ENCODE measurements at places on chromosomes 13 and 19.
A peak's percentile ranks its signal among the peaks of the same experiment; 100 is the strongest.

- DNase-seq: no peak
Measured at GRCh38 chr13:91115776-91116175, 231.7 kb upstream of the MIR17HG start.

- no peak for DNase-seq
Measured at GRCh38 chr13:99803141-99803540, 168.4 kb downstream of the ZIC5 start.

- DNase-seq: no peak
Measured at GRCh38 chr19:18157465-18158063, 4.6 kb downstream of the PIK3R2 start.

GRCh38 chr13:21074546-21074945, 13.2 kb upstream of the LATS2 start:
- no peak for DNase-seq

DNA sequence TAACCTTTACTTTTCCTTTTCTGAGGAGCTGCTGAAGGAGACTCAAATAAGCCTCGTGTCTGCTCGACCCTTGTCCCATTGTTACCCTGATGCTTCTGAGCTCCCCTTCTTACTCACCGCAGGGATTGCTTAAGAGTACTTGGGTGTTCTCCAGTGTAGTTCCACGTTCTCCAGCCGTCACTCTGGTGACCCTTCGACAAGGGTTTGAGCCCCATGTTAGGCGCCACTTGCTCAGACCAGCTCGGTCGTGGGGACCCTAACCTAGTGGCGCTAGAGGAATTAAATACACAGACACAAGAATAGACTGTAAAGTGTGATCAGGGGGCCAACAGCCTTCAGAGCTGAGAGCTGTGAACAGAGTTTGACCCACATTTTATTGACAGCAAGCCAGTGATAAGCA, 10.3 kb downstream of the ZNF480 start:
- DNase-seq: no peak

DNA sequence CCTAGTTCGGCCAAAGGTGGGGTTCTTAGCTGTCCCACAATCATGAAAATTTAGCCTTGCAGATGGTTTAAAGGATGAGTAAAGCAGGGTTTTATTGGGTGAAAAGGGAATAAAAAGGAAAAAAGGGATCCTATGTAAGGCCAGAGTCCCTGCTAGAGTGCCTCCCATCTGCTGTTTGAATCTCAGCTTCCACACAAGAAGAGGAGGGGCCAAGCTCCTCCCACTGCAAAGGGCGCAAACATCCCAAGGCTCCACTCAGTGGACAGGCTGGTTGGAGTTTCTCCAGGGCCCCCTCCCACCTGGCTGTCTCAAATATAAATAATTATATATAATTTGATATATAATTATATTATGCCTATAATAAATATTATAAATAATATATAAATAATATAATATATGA, 1272.1 kb upstream of the PCDH20 start:
- DNase-seq: no peak

DNA sequence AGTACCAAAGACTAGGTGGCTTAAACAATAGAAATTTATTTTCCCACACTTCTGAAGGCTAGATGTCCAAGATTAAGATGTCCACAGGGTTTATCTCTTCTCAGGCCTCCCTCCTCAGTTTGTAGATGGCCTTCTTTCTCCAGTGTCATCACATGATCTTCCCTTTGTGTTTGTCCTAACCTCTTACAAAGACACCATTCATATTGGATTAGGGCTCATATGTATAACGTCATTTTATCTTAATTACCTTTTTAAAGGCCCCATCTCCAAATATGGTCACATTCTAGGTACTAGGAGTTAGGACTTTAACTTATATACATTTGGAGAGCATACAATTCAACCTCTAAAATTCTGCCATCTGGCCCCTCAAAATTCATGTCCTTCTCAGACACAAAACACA, 34.3 kb downstream of the N4BP2L2 start:
- no peak for DNase-seq

- no peak for DNase-seq
Measured at GRCh38 chr19:31261019-31261602, 88.1 kb downstream of the TSHZ3 start.

GRCh38 chr19:36265064-36265463, 50.2 kb downstream of the ZNF146 start:
- DNase-seq: no peak

GRCh38 chr13:25167382-25168174, 4.5 kb downstream of the AMER2 start:
- DNase-seq: no peak

DNA sequence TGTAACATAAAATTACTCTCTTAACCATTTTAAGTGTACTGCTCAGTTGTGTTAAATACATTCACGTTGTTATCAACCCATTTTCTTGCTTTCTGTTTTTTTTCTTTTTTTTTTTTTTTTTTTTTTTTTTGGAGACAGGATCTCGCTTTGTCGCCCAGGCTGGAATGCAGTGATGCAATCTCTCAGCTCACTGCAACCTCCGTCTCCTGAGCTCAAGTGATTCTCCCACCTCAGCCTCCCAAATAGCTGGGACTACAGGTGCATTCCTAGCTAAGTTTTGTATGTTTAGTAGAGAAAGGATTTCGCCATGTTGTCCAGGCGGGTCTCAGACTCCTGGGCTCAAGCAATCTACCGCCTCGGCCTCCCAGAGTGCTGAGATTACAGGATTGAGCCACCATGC, 42.5 kb upstream of the C13orf42 start:
- no peak for DNase-seq

- no peak for DNase-seq
Measured at GRCh38 chr13:23703246-23703860, 133.1 kb downstream of the TNFRSF19 start.

DNA sequence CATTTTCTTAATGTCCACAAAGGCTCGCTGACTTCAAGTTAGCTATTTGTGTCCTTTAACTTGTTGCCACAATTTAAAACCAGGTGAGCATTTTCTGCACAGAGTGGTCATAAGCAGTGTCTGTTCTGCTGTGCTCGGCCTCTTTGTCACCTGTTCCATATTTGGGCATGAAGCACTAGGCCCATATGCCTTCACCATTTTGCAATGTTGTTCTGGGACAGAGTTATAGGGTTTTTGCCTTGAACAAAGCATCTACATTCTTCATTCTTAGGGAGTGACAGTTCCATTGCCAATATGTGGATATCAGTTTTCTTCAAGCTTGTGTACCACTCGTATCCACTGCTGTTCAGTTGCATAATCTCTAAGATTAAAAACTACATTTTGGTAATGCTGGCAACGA, 56.1 kb downstream of the LRCH1 start:
- DNase-seq: no peak

GRCh38 chr13:43880926-43881325, 1.2 kb downstream of the LACC1 start:
- no peak for DNase-seq

DNA sequence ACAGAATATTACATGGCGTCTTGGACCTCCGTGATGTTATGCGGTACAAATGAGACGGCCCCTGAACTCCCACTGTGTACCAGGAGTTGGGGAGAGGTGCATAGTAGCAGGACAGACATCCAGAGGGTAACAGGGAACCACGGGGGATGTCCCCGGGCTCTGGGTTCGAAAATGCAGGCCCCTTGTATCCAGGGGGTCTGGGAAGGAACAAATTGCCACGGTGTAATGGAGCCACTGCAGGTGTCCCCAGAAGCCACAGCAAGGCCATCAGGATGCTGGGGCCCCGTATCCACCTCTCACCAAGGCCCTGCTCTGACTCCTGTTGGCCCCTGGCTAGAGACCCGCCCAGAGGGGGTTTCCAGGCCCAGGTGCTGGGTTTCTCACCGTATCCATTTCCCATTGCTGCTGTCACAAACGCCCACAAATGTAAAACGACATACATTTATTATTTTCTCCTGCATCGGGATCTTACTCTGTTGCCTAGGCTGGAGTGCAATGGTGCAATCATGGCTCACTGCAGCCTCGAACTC, 77.8 kb downstream of the INSR start:
- DNase-seq: no peak

GRCh38 chr19:45037393-45038169, 1.3 kb upstream of the CLASRP start:
- no peak for DNase-seq

DNA sequence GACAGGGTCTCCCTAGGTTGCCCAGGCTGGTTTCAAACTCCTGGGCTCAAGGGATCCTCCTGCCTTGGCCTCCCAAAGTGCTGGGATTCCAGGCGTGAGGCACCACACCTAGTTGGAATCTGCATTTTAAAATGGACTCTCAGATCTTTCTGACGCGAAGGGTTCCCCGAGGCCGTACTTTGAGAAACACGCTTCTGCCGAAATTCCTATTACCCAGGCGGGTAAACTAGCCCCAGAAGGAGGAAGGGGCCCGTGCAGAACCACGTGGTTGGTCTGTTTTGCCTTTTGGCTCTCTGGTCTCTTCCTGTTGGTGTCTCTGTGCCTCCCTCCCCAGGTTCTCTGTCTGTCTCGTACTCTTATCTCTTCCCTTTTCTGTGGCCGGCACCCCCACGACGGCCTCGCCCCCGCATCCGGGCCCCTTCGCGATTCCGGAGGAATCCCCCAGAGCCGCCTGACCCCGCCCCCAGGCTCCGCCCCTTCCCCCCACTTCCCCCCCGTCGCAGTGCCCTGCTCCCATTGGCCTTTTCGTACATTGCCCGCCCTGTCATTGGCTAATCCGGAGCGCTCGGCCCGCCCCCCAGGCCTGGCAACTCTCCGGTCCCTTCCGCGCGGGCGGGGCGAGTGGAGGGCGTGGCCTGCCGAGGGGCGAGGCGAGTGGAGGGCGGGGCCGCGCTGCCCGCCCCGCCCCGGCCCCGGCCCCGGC, at the start of gene TNFAIP8L1:
TNFAIP8L1 (plus strand) TSS at position 689 of the 703 bp plus-strand sequence. CDS start 12,354 bp downstream, outside the sequence.
- peak; percentile 99 for DNase-seq

- no peak for DNase-seq
Measured at GRCh38 chr19:31629579-31630363, 280.5 kb upstream of the TSHZ3 start.

DNA sequence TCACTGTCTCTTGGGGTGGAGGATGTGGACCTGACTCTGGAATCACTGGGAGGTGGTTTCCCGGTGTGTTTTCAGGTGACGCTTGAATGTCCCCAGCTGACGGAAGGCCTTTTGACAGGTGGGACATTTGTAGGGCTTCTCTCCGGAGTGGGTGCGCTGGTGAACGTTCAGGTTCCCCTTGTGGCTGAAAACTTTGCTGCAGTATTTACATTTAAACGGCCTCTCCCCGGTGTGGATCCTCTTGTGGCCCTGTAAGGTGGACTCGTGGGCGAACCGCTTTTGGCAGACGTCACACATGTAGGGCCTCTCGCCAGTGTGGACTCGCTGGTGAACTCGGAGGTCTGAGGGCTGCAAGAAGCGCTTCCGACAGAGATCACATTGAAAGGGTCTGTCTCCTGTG, 7.8 kb downstream of the ZSCAN5B start:
- no peak for DNase-seq

DNA sequence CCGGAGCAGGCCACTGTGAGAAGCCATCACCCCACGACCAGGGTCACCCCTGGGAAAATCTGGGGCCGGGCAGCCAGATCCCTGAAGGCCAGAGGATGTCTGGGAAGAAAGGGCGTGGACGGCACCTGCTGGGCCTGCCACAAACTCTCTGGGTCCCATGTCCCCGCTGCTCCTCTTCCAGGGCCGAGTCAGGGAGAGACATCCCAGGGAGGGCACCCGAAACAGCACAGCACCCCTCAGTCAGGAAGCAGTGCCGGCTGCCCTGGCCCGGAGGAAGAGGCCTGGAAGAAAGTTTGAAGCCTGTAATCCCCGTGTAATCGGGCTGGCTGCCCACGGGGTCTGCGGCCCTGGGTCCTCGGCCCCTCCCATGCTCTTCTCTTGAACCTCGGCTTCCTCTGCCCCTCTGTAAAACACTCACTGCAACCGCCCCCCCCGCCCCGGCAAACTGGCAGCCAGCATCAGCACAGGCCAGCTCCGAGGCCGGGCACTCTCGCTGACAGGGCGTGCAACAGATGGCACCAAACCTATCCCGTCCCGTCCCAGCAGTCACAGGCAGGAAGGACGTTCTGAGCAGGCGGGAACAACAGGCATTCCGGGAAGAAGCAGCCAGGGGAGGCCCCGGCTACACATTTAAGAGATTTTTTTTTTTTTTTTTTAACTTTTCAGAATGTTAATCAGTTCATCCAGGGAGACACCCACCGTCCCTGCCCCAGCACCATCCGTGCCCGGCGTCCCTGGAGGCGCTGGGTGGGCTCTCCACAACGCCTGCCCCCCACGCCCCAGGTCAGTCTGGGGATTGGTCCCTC, 1.5 kb downstream of the SBNO2 start:
- no peak for DNase-seq

- no peak for DNase-seq
Measured at GRCh38 chr13:113350065-113350937, 13.6 kb downstream of the GRTP1 start.

GRCh38 chr19:31408460-31409124, 59.4 kb upstream of the TSHZ3 start:
- DNase-seq: no peak

All from T-helper 17 cell (primary cell).